Activated CD8-positive, alpha-beta T cell treated with anti-CD3 and anti-CD28 coated beads for 36 hours (primary cell): ENCODE measurements at places on chromosomes 5 and 9. TPM values are rescaled to one million over a fixed set of nuclear protein-coding genes. Genes with fewer than 3 reads are reported as not detected.

The GARIN3 gene
- total RNA-seq: 1.1 TPM

The IFNA2 gene
- total RNA-seq: not detected

The IRX1 gene
- total RNA-seq: not detected

The OLFM1 gene
- not detected for total RNA-seq

The FGD3 gene
- total RNA-seq: 43.5 TPM

The C5orf52 gene
- total RNA-seq: not detected

GRCh38 chr5:106171708-106172107 is 1499.0 kb downstream of the EFNA5 start:
- no peak overlapping the region for H3K27ac ChIP-seq
- H3K27me3 ChIP-seq: no peaks in the 10 kb centered on the region
- no peak for DNase-seq
- H3K4me1 ChIP-seq: no peaks in the 10 kb centered on the region

DNA sequence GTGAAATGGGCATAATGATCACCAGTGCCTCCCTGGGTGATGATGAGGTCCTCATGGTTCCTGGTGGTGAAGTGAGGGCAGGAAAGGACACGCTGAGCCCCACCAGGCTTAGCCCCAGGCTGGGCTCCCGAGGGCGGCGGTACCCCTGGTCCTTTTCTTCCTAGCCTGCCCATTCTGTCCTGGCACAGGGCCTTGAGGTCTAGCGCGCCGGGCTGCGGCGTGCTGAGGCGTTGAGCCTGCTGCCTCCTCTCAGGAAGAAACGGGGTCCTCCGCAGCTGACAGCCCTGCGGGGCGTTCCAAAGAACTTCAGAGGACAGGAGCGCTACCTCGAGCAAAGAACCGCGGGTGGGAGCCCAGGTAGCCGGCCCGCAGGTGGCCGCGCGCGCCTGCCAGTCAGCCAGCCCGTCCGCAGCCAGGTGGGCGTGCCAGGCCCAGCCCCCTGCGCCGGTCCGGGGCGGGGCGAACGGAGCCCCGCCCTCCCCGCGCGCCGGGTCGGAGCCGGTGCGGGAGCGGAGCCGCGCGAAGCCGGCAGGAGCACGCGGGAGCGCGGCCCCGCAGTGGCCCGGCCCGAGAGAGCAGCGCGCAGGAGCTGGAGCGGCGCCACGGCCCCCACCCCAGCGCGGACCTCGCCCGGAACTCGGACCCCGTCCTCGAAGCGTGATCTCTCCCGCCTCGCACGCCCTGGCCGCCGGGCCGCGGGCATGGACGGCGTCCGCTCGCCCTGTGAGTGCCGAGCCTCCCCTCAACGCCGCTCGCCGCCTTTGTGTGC is at the start of gene WNK2:
WNK2 (plus strand) TSS at position 477 of the 769 bp plus-strand sequence. CDS start 791 bp downstream, outside the sequence.
- no peaks in the 10 kb centered on the region for H3K36me3 ChIP-seq
- DNase-seq: peak; percentile 39
- no peaks in the 10 kb centered on the region for H3K4me1 ChIP-seq
- H3K27me3 ChIP-seq: peaks cover 39% of the 10 kb centered on the region
- H3K27ac ChIP-seq: no peak within 1 kb of the TSS

DNA sequence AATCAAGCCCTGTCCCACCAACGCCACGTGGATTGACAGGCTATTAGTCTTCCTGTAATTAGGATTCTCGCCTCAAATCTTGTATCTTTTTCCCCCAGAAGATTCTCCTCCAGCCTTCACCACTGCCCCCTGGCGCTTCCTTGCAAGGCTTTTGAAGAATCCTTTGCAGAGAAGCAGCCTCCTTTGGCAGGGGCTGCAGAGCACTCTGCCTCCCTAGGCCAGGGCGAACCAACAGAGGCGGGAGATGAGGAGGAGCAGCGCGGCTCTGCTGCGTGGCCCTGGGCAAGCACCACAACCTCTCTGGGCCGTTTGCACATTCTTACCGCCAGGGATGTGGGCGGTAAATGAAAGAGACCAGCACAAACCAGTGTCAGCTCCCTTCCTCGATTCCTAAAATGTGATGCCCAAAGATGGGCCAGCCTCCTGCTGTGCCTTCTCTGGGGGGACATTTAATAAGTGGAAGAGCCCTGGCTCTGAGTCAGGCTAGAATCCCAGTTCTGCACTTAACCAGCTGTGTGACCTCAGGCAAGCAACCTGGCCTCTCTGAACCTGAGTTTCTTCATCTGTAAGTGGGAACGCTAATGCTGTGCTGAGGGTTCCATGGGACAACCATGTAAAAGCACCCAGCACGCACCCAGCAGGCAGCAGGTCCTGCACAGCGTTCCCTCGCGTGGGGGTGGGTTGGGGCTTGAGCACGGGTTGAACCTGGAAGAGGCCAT is 128.6 kb downstream of the KCNIP1 start:
- H3K4me1 ChIP-seq: peaks cover 16% of the 10 kb centered on the region
- peak overlapping the region; percentile 42 for H3K4me3 ChIP-seq
- no peak for DNase-seq
- H3K27ac ChIP-seq: no peak overlapping the region
- H3K27me3 ChIP-seq: peaks cover 6% of the 10 kb centered on the region
- H3K36me3 ChIP-seq: no peaks in the 10 kb centered on the region

DNA sequence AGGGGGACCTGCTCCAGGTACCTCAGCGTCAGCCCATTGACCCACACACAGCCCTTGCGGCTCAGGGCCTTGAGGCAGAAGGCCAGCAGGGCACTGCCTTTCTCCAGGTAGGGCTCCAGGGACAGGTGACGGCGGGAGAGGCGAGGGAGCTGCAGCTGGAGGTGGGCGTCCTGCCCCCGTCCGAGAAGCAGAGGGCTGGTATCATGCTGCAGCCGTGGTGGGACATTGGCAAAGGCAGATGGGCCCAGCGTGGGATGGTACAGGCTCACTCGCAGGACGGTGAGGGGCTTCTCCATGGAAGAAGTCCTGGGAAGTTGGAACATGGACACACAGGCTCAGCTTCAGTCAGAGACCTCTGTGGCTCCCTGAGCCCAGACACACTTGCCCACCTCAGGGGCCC is 2.5 kb upstream of the DCANP1 start:
- no peak overlapping the region for H3K4me3 ChIP-seq
- no peaks in the 10 kb centered on the region for H3K36me3 ChIP-seq
- DNase-seq: no peak
- H3K27ac ChIP-seq: no peak overlapping the region
- H3K27me3 ChIP-seq: no peaks in the 10 kb centered on the region

- H3K4me1 ChIP-seq: no peaks in the 10 kb centered on the region
- H3K27me3 ChIP-seq: no peaks in the 10 kb centered on the region
- H3K27ac ChIP-seq: no peak overlapping the region
- DNase-seq: no peak
- H3K36me3 ChIP-seq: peaks cover 25% of the 10 kb centered on the region
Measured at GRCh38 chr5:126482591-126482990, 59.4 kb downstream of the GRAMD2B start.

- no peaks in the 10 kb centered on the region for H3K36me3 ChIP-seq
- H3K4me1 ChIP-seq: no peaks in the 10 kb centered on the region
- H3K27me3 ChIP-seq: no peaks in the 10 kb centered on the region
- H3K27ac ChIP-seq: no peak overlapping the region
- no peak overlapping the region for H3K4me3 ChIP-seq
Measured at GRCh38 chr5:104606258-104606829, 1043.8 kb upstream of the NUDT12 start.

DNA sequence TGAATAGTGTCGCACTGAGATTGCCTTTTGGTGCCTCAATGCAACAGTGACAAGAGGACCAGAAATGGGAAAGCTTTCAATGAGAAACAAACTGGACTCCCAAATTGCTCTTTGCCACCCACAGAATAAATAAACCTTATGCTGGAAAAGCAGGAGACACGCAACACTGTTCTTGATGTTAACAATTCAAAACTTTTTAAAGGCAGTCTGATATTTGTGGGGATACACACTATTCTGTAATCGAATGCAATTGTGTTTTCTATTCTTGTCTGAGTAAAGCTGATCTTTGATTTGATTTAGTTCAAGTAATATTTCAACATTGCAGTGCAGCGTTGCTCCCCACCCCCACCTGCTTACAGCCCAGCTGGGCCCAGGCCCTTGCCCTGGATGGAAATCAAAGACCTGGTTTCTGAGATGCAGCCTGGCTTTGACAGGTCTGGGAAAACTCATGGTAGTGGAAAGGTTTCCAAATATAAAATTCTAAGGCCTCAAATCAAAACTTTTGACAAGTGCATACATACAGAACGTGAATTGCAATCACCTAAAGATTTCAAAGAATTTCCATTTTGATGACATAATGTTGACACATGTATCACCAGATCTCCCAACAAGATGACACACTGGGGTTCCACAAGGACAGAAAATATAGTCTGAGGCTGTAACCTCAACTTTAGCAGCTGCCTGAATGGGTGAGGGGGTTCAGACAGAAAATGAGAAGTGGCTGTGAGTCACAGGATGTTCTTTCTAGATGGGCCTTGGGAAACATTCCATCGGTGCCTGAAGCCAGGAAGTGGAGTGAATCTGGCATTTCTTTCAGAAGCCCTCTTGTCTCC is 55.1 kb downstream of the ABCA1 start:
- no peaks in the 10 kb centered on the region for H3K27me3 ChIP-seq
- H3K4me3 ChIP-seq: no peak overlapping the region
- no peaks in the 10 kb centered on the region for H3K4me1 ChIP-seq
- H3K27ac ChIP-seq: no peak overlapping the region

GRCh38 chr5:77751328-77752023 is 24.7 kb downstream of the TBCA start:
- H3K27me3 ChIP-seq: no peaks in the 10 kb centered on the region
- no peak overlapping the region for H3K4me3 ChIP-seq
- H3K27ac ChIP-seq: no peak overlapping the region
- H3K4me1 ChIP-seq: peaks cover 45% of the 10 kb centered on the region
- peak; percentile 13 for DNase-seq

DNA sequence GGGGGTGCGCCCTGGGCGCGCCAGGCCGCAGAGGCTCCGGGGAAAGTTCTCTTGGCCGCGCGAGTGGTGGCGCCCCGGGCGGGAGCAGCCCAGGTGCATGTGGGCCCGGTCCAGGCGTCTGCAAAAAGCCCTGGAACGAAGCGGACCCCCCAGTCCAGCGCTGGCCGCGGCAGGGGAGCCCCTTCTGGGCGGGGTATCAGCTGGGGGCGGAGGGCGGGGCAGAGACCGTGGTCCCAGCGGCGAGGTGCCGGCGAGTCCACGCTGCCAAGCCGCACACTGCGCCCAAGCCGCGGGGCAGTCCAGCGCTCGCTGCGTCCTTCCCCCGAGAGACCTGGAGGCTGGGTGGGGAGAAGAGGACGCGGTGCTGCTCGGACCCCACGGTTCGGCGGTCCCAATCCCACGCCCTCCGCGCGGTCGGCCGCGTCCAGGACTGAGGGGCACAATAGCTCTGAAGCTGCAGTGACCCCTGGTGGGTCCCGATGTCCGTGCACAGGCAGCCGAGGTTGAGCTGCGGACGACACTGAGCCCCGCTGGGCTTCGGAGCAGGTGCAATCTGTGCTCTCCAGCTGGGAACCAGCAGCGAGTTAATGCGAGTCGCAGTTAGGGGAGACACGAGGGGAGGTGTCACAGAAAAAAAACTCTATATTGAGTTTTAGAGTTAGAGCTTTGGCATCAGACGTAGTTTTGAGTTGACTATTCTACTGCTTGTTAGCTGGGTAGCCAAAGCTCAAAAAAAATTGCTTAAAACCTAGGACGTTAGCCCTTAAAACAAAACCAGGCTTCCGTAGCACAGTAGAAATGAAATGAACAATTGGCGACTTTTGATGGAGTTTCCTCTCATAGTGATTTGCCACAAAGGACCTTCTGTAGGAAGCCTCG is 1.1 kb upstream of the EPB41L4A start:
- H3K27me3 ChIP-seq: peaks cover 46% of the 10 kb centered on the region
- peak; percentile 68 for DNase-seq
- no peaks in the 10 kb centered on the region for H3K36me3 ChIP-seq

- H3K27me3 ChIP-seq: peaks cover 18% of the 10 kb centered on the region
- no peak for DNase-seq
- no peaks in the 10 kb centered on the region for H3K4me1 ChIP-seq
- H3K36me3 ChIP-seq: no peaks in the 10 kb centered on the region
Measured at GRCh38 chr9:130930132-130930803, 8.8 kb downstream of the FIBCD1 start.

GRCh38 chr9:77907585-77907984 is 124.0 kb downstream of the GNAQ start:
- H3K27me3 ChIP-seq: no peaks in the 10 kb centered on the region
- H3K4me1 ChIP-seq: peaks cover 40% of the 10 kb centered on the region
- no peak for DNase-seq
- no peak overlapping the region for H3K27ac ChIP-seq
- no peak overlapping the region for H3K4me3 ChIP-seq

GRCh38 chr5:174413567-174414314 is 310.6 kb upstream of the MSX2 start:
- no peak for DNase-seq
- H3K36me3 ChIP-seq: no peaks in the 10 kb centered on the region
- peaks cover 2% of the 10 kb centered on the region for H3K4me1 ChIP-seq
- no peak overlapping the region for H3K27ac ChIP-seq
- no peak overlapping the region for H3K4me3 ChIP-seq
- H3K27me3 ChIP-seq: peaks cover 27% of the 10 kb centered on the region

DNA sequence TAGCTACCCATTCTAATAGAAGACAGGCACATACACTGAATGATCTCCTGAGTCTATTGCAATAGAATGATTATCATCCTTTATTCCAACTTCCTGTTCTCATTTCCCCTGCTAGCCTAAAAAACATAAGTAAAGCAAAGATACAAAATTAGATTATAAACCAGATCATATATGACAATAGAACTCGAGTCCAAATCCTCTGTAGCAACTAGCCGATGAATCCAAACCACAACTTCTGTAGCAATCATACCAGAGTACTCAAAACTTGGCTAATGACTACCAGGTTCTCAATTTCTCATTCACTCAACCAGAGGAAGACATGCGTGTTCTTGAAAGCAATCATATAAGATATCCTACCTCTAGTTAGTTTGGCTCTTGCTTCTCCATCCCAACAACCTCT is 622.1 kb downstream of the PSAT1 start:
- no peaks in the 10 kb centered on the region for H3K27me3 ChIP-seq
- H3K4me1 ChIP-seq: no peaks in the 10 kb centered on the region
- H3K36me3 ChIP-seq: no peaks in the 10 kb centered on the region
- DNase-seq: no peak
- H3K4me3 ChIP-seq: no peak overlapping the region

GRCh38 chr5:178206166-178207101 is 2.1 kb downstream of the HNRNPAB start:
- H3K36me3 ChIP-seq: peaks cover 60% of the 10 kb centered on the region
- no peak for DNase-seq
- H3K4me3 ChIP-seq: peak overlapping the region; percentile 86
- peaks cover 43% of the 10 kb centered on the region for H3K4me1 ChIP-seq
- peaks cover 2% of the 10 kb centered on the region for H3K27me3 ChIP-seq
- peak overlapping the region; percentile 86 for H3K27ac ChIP-seq

- H3K4me3 ChIP-seq: no peak overlapping the region
- no peak for DNase-seq
- peaks cover 5% of the 10 kb centered on the region for H3K36me3 ChIP-seq
- no peak overlapping the region for H3K27ac ChIP-seq
Measured at GRCh38 chr5:80608731-80609130, 38.7 kb upstream of the ANKRD34B start.

DNA sequence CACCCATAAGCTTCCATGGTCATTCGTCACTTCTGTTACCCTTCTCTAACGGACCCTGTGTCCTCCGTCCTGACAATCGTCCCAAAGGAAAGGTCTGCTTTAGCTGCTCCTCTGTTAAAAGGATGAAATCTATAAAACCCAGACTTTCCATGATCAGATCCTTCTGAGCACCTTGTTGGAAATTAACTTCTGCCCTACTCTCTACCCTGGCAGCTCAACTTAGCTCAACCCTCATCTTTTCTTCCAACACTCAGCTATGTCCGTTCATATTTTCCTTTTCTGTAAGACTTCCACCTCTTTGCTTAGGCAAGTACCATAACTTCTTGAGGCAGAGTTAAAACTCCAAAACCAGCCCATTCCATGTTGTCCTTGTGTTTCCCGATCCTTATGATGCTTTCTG is 205.4 kb downstream of the SPATA31A6 start:
- DNase-seq: no peak
- no peaks in the 10 kb centered on the region for H3K27me3 ChIP-seq
- H3K4me1 ChIP-seq: no peaks in the 10 kb centered on the region
